ENCODE measurements at places on chromosomes 3 and 15.
A peak's percentile ranks its signal among the peaks of the same experiment; 100 is the strongest.

DNA sequence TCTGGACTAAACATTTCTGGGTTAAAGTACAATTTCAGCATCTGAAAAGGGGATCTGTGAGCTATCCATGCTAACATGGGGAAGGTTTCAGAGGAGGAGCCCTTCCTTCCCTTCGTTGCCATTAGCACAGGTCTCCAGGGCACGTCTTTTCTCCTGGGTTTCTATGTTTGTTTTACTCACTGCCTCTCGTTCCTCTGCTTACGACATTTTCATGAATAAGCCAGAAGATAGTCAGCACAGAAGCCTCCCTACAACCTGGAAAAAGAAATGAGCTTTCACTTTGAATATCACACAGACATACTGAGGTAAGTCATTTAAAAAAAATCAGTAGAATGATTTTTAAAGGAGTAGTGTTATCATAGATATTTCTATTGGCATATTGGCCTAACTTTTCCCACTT is 117.2 kb upstream of the KCNMB2 start:
- DNase-seq: no peak

DNA sequence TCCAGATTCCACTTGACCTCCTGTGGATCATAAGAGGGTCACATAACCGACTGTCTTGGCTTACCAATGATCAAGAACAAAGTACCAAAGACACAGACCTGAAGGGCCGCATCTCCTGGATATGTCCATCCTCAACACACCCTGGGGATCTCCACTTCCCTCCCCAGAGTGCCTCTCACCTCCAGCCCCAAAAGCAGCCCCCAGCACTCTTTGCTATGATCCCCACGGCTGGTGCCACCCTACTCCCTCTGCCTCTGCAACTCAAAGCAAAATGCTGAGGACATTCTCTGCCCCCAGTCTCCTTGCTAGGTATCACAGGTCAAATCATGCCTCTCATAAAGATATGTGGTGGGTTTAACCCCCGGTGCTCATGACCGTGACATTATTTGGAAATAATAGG is 32.7 kb downstream of the SLCO2A1 start:
- DNase-seq: no peak

GRCh38 chr15:71125831-71126450 is 10.7 kb downstream of the THSD4 start:
- DNase-seq: no peak

DNA sequence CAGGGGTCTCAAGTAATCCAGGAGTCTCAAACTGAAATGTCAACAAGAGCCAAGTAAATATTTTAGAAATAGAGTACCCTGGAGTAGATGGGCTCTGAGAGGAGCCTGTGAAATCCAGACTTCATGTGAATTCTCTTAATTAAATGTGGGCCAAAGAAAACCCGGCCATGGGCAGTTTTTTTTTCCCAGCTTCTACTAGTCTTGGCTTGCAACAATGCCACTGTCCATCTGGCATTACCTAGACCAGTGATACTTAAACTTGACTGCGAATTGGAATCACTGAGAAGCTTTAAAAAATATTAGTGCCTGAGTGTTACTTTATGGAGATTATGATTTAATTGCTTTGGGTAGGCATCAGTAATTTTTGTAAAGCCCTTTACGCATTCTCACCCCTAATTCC is 66.4 kb upstream of the GOLGA6B start:
- DNase-seq: no peak

DNA sequence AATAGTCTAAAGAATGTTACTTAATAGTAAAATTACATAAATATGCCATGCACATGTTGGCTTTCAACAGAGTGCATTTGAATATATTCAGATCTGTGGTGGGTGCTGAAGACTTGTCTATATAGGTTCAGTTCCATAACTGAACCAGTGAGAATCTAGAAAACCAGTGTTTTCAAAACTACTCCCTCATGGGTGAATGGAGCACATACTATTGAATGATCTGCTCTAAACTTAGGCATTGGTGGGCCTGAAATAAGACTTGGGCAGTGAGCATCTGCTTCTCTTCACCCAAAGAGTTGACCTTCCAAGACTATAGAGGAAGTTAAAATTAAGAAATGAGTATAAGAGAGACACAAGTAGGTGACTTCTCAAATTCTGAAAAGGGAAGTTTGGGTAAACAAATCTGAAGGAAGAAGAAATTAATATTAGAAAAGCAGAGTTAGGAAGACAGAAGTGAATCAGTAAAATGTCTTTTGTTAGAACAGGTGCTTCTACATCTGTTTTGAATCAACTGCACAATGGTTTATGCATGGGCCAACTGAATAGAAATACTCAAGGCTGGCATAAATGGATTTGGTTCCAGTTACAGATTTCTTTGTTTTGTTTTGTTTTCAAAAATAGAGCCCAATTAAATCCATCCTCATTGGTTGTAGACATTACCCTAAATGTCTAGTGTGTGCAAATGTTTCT is 19.3 kb downstream of the ALCAM start:
- no peak for DNase-seq

DNA sequence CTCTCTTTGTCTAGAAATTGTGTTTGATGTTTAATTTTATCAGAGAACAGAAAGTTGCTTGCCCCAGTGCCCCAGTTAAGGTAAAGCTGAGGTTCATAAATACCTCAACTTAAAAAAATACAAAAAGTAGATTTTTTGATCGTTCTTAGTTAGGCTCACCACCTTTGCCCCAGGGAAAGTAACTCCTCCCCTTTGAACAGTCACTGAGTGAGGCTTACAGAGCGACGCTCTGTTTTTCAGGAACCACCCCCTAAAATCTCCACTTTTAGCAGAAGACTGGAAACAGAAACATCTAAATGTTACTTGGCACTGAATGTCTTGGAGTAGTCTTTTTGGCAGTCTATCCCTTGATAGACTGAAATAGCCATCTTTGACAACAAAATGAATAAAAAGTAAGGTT is 24.9 kb downstream of the BLM start:
- DNase-seq: no peak

GRCh38 chr15:34336231-34336990 is 1.2 kb downstream of the SLC12A6 start:
- DNase-seq: no peak

DNA sequence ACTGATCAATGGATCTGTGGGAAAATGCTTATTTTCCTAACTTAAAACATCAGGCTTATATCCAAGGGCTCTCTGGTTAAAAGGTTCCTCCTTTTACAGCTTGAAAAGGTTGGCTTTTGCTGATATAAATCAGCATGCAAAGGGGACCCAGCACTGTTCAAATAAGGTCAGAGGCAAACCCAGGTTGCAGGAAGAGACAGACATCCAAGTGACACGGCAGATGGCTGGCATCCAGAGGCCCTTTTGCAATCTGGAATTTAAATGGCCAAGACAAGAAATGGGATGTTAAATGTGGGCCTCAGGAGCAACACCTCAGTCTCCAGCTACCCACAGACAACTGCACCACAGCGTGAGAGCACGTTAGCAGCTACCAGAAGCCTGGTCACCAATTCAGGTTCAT is 6.3 kb downstream of the SH3BP5 start:
- DNase-seq: no peak

GRCh38 chr3:159062734-159063410 is 261.0 kb downstream of the MFSD1 start:
- no peak for DNase-seq

DNA sequence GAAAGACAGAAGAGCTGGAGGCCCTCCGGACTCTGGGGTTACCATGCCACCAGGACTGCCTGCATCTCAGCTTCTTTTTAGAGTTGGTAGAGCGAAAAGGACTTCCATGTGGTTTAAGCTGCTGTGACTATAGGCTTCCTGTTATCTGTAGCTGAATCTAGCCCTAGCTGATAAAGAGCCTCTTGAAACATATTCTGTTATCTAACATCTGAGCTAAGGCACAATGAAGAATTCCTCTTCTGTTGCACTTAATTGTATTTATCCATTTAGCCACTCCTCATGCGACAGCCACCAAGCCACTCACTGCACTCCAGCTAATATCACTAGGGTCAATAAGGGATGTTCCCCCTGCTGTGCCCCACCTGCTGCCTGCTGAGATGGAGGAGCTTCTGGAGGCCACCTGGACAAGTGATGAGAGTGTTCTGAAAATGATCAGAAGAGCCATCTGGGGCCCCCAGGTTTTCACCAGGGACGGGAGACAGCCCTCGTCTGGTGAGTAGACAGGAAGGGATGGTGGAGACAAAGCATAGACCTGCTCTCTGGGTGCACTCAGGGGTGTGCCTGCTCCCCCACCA is 94.6 kb upstream of the PLXNA1 start:
- no peak for DNase-seq

DNA sequence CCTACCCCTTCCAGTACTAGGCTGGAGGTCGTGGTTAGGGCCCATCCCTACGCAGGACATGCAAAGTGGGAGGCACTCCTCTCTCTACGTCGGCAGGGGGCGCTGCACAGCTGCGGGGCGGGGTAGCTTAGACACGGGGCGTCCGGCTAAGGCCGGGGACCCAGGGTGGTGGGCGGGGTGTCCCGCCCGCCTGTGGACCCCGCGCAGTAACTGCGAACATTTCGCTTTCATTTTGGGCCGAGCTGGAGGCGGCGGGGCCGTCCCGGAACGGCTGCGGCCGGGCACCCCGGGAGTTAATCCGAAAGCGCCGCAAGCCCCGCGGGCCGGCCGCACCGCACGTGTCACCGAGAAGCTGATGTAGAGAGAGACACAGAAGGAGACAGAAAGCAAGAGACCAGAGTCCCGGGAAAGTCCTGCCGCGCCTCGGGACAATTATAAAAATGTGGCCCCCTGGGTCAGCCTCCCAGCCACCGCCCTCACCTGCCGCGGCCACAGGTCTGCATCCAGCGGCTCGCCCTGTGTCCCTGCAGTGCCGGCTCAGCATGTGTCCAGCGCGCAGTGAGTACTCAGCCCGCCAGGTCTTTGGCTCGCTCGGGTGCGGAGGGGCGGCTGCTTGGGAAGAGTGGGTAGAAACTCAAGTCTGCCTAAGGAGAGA is at the start of gene IL12A:
Gene IL12A (plus strand): TSS at position 219 of the 655 bp plus-strand sequence.
- peak; percentile 72 for DNase-seq

GRCh38 chr3:172705170-172705569 is 5.7 kb downstream of the NCEH1 start:
- no peak for DNase-seq

- DNase-seq: no peak
These were observed 6.5 kb upstream of the PHLDB2 start for GRCh38 chr3:111852540-111852939.

GRCh38 chr15:86558686-86559085 is 479.0 kb downstream of the AGBL1 start:
- DNase-seq: no peak

- no peak for DNase-seq
These were observed 1.4 kb downstream of the PFN2 start for GRCh38 chr3:149969110-149969939.

- no peak for DNase-seq
These were observed 37.2 kb upstream of the DENND4A start for GRCh38 chr15:65829130-65829764.

DNA sequence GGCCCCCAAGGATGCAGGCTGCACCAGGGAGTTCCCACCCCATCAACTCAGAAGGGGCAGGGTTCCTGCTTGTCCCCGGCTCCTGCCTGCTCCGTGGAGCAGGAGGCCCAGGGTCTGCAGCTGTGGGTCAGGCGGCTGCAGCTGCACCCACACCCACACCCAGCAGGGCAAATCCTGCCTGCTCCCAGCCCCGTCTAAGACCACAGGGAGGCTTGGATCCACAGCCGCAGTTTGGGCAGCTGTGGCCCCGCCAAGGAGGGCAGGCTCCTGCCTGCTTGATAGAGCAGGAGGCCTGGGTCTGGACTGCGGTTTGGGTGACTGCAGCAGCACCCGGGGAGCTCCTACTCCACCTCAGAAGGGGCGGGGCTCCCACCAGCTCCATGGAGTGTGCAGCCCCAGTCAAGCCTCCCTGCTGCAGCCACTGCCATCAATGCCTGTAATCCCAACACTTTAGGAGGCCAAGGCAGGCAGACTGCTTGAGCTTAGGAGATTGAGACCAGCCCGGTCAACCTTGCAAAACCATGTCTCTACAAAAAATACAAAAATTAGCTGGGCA is 163.6 kb downstream of the OSBPL10 start:
- DNase-seq: no peak

- DNase-seq: no peak
These were observed 417.1 kb downstream of the RBMS3 start for GRCh38 chr3:29697989-29698388.

GRCh38 chr3:177102553-177102952 is 94.7 kb downstream of the TBL1XR1 start:
- DNase-seq: no peak

- DNase-seq: no peak
These were observed 73.0 kb upstream of the VGLL4 start for GRCh38 chr3:11716573-11717290.

DNA sequence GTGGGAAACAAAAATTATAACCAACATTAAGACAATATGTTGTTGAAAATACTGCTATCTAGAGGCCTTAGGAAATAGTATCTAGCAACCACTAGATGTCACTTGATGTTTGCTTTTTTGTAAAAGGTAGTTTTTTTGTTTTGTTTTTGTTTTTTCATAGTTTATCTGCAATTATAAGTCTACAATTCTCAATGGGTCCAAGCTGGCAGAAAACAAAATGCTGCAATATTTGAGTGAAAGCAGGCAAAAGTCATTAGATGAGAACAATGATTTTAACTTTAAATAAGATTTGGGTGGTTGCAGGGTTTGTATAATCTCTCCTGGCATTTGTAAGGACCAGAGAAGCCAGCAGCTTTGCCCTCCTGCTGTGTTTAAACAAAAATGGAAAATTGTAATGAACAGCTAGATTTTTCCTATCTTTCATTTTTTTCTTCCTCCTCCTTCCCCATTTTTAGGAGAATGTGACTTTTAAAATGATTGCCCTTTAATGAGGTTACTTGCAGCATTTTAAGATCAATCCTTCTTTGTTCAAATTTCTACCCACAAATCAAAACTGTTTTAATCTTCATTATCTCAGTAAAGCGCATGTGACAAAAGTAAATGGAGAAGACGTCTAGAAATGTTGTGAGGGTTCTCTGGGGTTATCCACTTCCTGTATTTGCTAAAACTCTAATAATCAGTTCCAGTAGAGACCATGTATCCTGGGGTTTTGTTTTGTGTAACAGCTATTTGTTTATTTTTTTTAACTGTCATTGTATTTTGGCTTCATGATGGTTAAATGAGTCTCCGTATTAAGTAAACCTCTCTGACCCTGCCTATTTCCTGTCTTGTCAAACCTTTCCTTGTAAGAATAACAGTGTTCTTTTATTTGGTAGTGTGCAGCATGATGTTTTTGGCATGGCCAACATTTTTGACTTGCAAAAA is 27.3 kb downstream of the DUT start:
- DNase-seq: no peak

GRCh38 chr3:177758126-177758525 is 560.8 kb upstream of the TBL1XR1 start:
- no peak for DNase-seq

DNA sequence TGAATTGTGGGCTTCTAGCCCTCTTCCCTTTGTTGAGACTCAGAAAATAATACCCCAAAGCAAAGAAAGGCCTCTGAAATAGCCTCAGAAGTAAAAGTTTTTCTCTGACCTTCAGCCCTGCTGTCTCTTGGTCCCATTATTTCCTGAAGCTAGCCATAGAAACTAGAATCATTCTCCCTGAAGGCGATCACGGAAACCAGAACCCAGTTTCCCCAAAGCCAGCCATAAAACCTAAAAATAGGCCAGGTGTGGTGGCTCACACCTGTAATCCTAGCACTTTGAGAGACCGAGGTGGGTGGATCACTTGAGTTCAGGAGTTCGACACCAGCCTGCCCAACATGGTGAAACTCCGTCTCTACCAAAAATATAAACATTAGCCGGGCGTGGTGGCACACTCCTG is 27.2 kb downstream of the EXD1 start:
- DNase-seq: no peak

- no peak for DNase-seq
These were observed 1165.1 kb downstream of the ROBO2 start for GRCh38 chr3:78204977-78205376.

- no peak for DNase-seq
These were observed 3.1 kb upstream of the BHLHE40 start for GRCh38 chr3:4976109-4976508.

GRCh38 chr3:116281313-116282143 is 163.8 kb downstream of the LSAMP start:
- no peak for DNase-seq

Measured in GM12878 (cell line).